ENCODE measurements at places on chromosomes 16 and 17. TPM values are rescaled to one million over a fixed set of nuclear protein-coding genes. Genes with fewer than 3 reads are reported as not detected.

The GAS2L2 gene
- 0.06 TPM for total RNA-seq

The BCAR1 gene
- total RNA-seq: 64.8 TPM

The DNAAF1 gene
- 2.5 TPM for total RNA-seq

The FOXN1 gene
- total RNA-seq: 0.06 TPM

The PLXDC1 gene
- total RNA-seq: 5.0 TPM

The RNF157 gene
- total RNA-seq: 6.1 TPM

The LGALS9B gene
- total RNA-seq: not detected

The ATP2A1 gene
- total RNA-seq: 0.26 TPM

Data from adrenal gland (tissue), 19 donors.